ENCODE measurements at places on chromosomes 4 and X. TPM values are rescaled to one million over a fixed set of nuclear protein-coding genes. Genes with fewer than 3 reads are reported as not detected.
A peak's percentile ranks its signal among the peaks of the same experiment; 100 is the strongest.

Gene ASB5
- 6.4 TPM for total RNA-seq

Gene C4orf36
- total RNA-seq, result 0.75 TPM

Gene CFP
- total RNA-seq, result 0.08 TPM

Gene SLC16A2
- 46.0 TPM for total RNA-seq

Gene NDUFB11
- 122 TPM for total RNA-seq

Gene ELMOD2
- total RNA-seq, result 26.9 TPM

Gene SNX12
- total RNA-seq, result 105 TPM

DNA sequence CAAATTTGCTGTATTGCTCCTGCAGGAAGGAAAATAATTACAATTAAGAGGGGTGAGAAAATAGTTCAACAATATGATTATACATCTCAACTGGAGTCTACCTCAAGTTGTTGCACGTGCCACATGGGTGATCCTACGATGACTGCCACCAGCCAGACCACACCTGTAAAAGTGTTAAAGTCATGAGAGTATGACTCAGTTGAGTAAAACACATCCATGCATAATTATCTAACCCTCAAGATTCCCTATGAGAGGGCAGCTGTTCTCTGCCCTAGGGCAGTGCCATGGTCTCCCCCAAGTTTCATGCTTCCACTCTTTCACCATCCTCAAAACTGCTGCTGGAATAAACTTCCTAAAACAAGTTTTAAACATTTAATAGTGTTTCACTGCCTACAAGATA is 44.1 kb downstream of the QRFPR start:
- H3K27ac ChIP-seq, result no peak overlapping the region
- H3K36me3 ChIP-seq, result no peaks in the 10 kb centered on the region
- no peak for DNase-seq
- H3K4me3 ChIP-seq, result no peak overlapping the region

- no peak overlapping the region for H3K27ac ChIP-seq
- DNase-seq, result no peak
- H3K36me3 ChIP-seq, result no peaks in the 10 kb centered on the region
- no peak overlapping the region for H3K4me3 ChIP-seq
- no peaks in the 10 kb centered on the region for H3K27me3 ChIP-seq
- H3K4me1 ChIP-seq, result no peaks in the 10 kb centered on the region
These were observed 32.2 kb downstream of the XG start for GRCh38 chrX:2784026-2784425.

DNA sequence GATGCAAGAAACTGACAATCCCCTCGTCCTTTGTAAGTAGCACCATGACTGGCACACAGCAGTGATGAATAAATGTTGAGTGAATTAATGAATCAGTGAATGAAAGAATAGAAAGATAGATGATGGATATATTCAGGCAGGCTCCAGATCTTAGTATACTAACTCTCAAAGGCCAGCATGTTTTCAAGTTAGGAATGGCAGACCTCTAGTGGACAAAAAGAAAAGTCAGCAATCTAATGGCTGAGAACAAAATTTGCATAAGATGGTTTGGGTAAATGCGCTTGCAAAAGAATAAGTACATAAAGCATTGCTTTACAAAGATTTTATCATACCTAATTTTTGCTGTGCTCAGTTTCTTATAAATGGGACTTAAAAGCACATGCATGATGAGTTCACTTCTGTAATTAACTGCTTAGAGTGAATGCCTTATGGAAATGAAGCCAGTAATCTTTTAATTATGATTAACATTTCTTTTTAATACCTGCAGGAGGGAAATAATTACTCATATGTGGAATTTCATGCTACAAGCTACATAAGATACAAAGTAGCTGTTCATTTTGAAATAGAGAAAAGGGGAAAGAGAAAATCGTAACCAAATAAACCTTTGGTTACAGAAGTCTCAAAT is 126.9 kb upstream of the GPRIN3 start:
- H3K27ac ChIP-seq, result no peak overlapping the region
- no peaks in the 10 kb centered on the region for H3K4me1 ChIP-seq
- no peak overlapping the region for H3K4me3 ChIP-seq
- no peaks in the 10 kb centered on the region for H3K36me3 ChIP-seq
- no peak for DNase-seq
- H3K27me3 ChIP-seq, result no peaks in the 10 kb centered on the region

GRCh38 chr4:158850800-158851644 is 82.2 kb downstream of the FNIP2 start:
- no peaks in the 10 kb centered on the region for H3K27me3 ChIP-seq
- no peak overlapping the region for H3K4me3 ChIP-seq
- H3K27ac ChIP-seq, result no peak overlapping the region
- no peaks in the 10 kb centered on the region for H3K4me1 ChIP-seq
- DNase-seq, result peak; percentile 30

DNA sequence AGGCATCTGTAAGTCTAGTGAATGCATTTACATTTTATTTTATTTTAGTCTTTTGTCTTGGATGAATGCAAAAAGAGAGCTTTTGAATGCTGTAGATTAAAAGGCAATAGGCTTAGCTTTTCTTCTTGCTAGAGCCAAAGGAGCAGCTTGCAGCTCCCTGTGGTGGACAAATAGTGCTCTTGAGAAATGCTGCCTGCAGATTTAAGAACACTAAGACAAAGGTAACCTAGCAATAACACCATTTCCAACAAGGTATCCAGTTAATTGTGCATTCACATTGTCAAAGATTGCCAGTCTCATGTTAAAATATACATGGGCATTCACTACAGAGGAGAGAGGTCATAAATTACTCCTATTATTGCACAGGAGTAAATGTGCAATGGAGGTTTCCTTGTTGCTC is 859.2 kb upstream of the PRKX start:
- no peaks in the 10 kb centered on the region for H3K36me3 ChIP-seq
- no peak overlapping the region for H3K27ac ChIP-seq
- no peaks in the 10 kb centered on the region for H3K27me3 ChIP-seq

DNA sequence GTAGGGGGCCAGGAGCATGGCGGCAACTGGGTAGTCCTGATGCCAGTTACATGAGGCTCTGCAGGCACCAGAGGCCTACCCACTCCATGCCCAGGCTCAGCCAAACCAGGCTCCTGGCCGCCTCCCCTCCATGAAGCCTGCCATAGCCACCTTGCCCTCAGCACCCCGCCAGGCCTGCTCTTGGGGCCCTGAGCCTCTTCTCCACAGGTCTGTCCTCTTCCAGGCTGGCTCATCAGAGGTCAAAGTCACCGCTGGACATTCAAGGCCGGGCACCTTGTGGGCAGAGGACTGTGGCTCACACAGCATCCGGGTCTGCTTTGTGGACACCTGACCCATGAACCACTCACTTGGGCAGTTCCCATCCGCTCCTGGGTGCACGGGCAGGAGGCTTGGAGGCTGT is 60.0 kb upstream of the AFAP1 start:
- no peak for DNase-seq
- no peak overlapping the region for H3K4me3 ChIP-seq
- no peak overlapping the region for H3K27ac ChIP-seq
- H3K36me3 ChIP-seq, result no peaks in the 10 kb centered on the region

- H3K36me3 ChIP-seq, result peaks cover 15% of the 10 kb centered on the region
- H3K27ac ChIP-seq, result no peak overlapping the region
- DNase-seq, result no peak
- H3K4me3 ChIP-seq, result no peak overlapping the region
- no peaks in the 10 kb centered on the region for H3K27me3 ChIP-seq
- H3K4me1 ChIP-seq, result peaks cover 50% of the 10 kb centered on the region
These were observed 52.7 kb downstream of the ACOX3 start for GRCh38 chr4:8387615-8388527.

DNA sequence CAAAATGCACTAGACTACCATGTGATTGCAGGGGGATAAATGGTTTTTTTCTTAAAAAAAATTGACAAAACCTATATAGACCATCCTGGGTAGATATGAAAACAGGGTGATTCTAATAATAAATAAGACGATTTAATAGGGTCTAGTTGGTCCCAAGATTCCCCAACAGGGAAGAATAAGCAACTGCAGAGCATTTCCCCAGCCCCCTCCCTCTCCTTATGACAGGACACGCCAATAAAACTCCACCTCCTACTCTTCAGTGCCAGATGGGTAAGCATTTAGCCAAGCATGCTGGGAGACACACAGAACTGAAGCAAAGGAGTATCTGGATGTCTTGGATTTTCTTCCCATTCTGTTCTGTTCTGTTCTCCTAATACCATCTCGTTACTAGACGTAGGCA is at the start of gene BRS3:
TSS of gene BRS3 (plus strand) at position 301 of the 400 bp plus-strand sequence. CDS start 168 bp downstream, outside the sequence.
- no peak for DNase-seq
- no peaks in the 10 kb centered on the region for H3K4me1 ChIP-seq
- no peaks in the 10 kb centered on the region for H3K27me3 ChIP-seq
- H3K27ac ChIP-seq, result no peak within 1 kb of the TSS
- H3K4me3 ChIP-seq, result no peak within 1 kb of the TSS

DNA sequence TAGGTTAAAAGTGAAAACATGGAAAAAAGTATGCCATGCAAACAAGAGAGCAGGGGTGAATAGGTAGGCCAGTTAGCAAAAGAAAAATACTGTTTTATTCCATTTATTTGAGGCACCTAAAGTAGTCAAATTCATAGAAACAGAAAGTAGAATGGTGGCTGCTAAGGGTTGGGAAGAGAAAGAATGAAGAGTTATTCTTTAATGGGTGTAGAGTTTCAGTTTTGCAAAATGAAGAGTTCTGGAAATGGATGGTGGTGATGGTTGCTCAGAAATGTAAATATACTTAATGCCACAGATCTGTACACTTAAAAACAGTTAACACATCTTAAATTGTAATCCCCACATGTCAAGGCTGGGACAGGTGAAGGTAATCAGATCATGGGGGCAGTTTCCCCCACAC is 29.7 kb downstream of the PARM1 start:
- DNase-seq, result no peak
- H3K36me3 ChIP-seq, result no peaks in the 10 kb centered on the region
- H3K27ac ChIP-seq, result no peak overlapping the region
- no peaks in the 10 kb centered on the region for H3K4me1 ChIP-seq
- H3K4me3 ChIP-seq, result no peak overlapping the region

DNA sequence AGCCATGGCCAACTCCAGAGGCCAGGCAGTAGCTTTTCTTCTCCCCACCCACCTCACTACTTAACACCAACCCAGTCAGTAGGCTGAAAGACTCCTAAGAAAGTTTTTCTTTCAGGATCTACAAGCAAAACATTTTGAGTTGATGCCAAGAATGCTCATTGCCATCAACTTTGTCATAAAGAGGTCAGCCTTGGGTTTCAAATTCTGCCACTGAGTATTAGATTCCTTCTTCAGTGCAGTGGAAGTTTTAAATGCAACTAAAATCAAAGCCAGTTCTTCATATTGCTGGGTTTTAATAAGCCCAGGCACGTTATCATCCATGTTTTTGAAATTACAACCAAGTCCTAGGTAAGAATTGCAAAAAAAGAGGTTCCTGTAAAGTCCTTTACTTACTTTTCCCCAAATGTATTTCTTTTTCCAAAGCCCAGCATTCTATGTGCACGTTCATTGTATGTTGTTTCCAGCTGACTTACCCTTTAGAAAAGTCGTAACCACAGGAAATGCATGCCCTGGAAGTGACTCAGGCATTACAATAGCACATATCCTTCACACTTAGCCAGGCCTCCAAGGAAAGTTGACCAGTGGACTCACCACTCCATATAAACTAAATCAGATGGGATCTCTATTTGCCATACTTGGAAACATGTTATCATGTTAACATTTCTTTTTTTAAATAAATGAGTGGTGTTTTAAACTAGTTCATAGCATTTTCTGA is 229.9 kb downstream of the SOX3 start:
- H3K36me3 ChIP-seq, result no peaks in the 10 kb centered on the region
- no peaks in the 10 kb centered on the region for H3K4me1 ChIP-seq
- DNase-seq, result peak; percentile 19
- H3K27ac ChIP-seq, result peak overlapping the region; percentile 51

- no peaks in the 10 kb centered on the region for H3K4me1 ChIP-seq
- no peak overlapping the region for H3K27ac ChIP-seq
- no peak overlapping the region for H3K4me3 ChIP-seq
- H3K36me3 ChIP-seq, result peaks cover 19% of the 10 kb centered on the region
- DNase-seq, result no peak
These were observed 109.4 kb downstream of the GPR143 start for GRCh38 chrX:9656277-9656676.

DNA sequence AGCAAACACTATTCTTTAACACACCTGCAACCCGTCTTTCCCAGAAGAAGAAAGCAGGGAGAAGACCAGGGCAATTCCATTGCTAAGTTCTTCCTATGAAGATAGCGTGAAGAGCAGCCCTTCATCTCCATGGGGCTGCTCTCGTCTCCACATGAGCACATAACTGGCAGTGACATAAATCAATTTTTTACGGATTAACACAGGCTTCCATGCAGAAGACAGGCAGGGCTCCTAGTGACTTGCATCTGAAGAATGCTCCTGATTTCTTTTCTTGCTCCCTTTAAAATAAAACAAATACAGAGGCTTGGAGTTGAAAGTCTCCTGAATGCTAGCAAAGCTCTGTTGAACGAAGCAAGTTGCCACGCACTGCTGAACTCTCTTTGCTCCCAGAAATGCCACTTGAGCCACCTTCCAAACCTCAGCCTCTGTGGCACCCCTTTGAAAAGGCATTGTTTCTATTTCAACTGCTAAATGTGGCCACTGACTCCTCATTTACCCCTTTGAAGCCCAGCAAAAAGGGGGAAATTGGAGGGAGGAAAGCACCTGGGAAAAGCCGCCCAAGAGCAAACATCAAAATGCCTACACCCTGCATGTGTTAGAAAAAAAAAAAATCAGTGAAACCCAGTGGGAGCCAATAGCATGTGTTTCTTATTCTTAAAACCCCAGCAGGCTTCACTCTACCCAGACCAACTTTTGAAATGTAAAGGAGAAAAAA is 383.7 kb downstream of the IDS start:
- no peaks in the 10 kb centered on the region for H3K4me1 ChIP-seq
- no peaks in the 10 kb centered on the region for H3K27me3 ChIP-seq
- no peak for DNase-seq
- no peaks in the 10 kb centered on the region for H3K36me3 ChIP-seq
- no peak overlapping the region for H3K27ac ChIP-seq

GRCh38 chrX:10159145-10159468 is 2.3 kb downstream of the CLCN4 start:
- peaks cover 8% of the 10 kb centered on the region for H3K4me1 ChIP-seq
- H3K4me3 ChIP-seq, result no peak overlapping the region
- peaks cover 11% of the 10 kb centered on the region for H3K36me3 ChIP-seq
- no peaks in the 10 kb centered on the region for H3K27me3 ChIP-seq

- H3K27ac ChIP-seq, result no peak overlapping the region
- H3K4me1 ChIP-seq, result no peaks in the 10 kb centered on the region
- H3K27me3 ChIP-seq, result no peaks in the 10 kb centered on the region
- H3K4me3 ChIP-seq, result no peak overlapping the region
These were observed 267.9 kb downstream of the TLL1 start for GRCh38 chr4:166140951-166141350.
